ENCODE measurements at places on chromosomes 4 and X. TPM values are rescaled to one million over a fixed set of nuclear protein-coding genes. Genes with fewer than 3 reads are reported as not detected.

DNA sequence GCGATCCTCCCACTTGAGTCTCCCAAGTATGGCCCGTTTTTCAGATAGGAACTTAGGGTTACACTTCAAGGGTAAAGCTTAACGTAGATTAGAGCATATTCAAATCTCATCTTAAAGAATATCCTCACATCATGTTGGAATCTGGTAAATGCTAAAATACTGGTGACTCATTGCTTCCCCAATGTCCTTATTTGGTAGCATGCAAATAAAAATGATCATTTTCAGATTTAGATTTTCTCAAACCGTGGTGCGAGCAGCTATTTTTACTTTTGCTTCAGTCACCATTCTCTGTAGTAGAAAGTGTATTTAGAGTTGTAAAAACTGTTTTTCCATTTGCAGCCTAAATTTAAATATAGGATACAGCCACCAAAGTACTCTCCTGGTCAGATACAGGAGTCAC is 101.5 kb upstream of the MAML3 start:
- no peak for DNase-seq

Gene CCNA2
- 69.0 TPM for total RNA-seq

Gene DKK2
- total RNA-seq, result not detected

Gene BMP3
- not detected for total RNA-seq

GRCh38 chr4:100696531-100696930 is 178.7 kb upstream of the EMCN start:
- no peak for DNase-seq

DNA sequence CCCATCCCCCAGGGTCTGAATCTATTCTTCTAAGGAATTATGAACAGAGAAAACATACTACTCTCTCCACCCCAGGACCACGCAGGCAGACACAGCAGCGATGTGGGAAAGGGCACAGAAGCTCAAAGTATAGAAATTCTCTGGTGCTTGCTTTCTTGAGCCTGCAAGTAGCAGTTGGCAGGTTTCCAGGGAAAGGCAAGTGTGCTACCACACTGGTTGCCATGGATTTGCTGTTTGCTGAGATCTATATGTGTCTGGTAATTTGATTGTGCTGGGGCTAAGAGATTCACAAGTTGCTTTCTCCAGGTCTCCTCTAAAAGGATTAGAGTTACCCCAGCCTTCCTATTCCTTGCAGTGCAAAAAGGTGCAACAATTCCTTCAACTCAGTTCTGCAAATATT is 83.1 kb downstream of the GUCY2F start:
- no peak for DNase-seq

- peak; percentile 1 for DNase-seq
Measured at GRCh38 chrX:11188664-11189063, 77.5 kb downstream of the HCCS start.

Gene HEPH
- total RNA-seq, result not detected

DNA sequence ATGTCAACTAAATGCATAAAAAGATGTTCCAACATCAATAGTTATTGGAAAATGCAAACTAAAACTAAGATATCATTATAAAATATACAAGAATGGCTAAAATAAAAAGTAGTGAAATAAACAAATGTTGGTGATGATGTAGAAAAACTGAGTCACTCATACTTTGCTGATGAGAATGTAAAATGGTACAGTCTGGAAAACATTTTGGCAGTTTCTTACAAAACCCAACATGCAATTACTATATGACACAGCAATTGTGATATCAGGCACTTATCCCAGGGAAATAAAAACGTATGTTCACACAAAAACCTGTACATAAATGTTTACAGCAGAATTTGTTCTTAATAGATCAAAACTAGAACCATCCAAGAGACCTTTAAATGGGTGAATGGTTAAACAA is 182.6 kb downstream of the RTL9 start:
- DNase-seq, result no peak

Gene HELT
- not detected for total RNA-seq

- DNase-seq, result no peak
Measured at GRCh38 chrX:1492421-1493012, 39.8 kb upstream of the ASMTL start.

Gene SLC10A4
- total RNA-seq, result not detected

Gene CFAP99
- not detected for total RNA-seq

GRCh38 chrX:136214551-136214950 is 36.6 kb downstream of the MAP7D3 start:
- no peak for DNase-seq

Gene DDX53
- total RNA-seq, result not detected

Gene NOCT
- total RNA-seq, result 10.3 TPM

DNA sequence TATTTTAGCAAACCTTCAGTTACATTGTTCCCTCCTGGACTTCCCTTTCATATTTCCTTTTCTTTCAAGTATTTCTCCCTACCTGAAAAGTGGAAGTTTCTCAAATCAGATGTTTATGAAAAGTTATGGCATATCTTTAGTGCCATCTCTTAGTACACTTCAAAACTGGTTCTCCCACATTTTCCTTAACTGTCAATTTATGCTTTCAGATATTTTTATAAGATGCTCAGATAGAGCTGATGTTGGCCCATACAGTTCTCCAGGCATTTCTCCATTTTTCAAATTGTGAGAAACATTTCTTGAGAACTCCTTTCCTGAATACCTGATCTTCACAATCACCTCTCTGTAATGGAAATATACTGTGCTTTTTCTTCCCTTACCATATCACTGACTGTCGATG is 32.5 kb upstream of the AP1AR start:
- DNase-seq, result no peak

Gene RNF212
- 3.9 TPM for total RNA-seq

GRCh38 chr4:80806472-80806871 is 224.0 kb upstream of the BMP3 start:
- DNase-seq, result no peak

GRCh38 chrX:49037883-49038475 is 5.2 kb downstream of the TFE3 start:
- no peak for DNase-seq

GRCh38 chr4:150217192-150217591 is 138.9 kb downstream of the DCLK2 start:
- no peak for DNase-seq

Gene IDS
- 64.6 TPM for total RNA-seq

Gene PRR32
- total RNA-seq, result not detected

Gene PCDH18
- not detected for total RNA-seq

GRCh38 chr4:186307916-186308315 is 41.9 kb downstream of the F11 start:
- DNase-seq, result no peak
